Caudate nucleus (tissue), 63 donors: ENCODE measurements at places on chromosomes 1 and 21.

GRCh38 chr1:212218911-212219310 lies 66.3 kb upstream of the PPP2R5A start:
- DNase-seq, result no peak

- no peak for DNase-seq
These were observed 27.0 kb upstream of the NPL start for GRCh38 chr1:182762536-182762935.

DNA sequence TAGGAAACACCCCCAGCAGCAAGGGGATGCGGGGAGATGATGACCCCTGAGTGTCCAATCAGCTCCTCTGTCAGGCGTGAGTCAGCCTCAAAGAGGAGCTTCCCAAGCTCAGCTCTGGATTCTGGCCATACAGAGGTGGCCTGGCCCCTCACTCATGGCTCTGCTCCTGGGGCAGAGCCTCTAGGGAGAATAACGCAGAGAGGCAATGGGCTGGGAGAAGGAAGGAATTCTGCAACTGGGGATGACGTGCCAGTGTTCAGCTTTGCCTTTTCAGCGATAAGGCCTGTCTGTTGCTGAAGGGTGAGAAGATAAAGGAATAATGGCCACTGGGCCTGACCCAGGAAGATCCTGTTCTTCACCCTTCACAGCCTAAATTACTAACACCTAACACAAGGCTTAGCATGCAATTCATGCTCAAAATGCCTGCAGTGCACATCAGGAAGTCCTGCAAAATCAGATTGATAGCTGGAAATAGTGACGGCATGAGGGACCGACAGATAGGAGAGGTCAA lies 92.2 kb downstream of the TBX19 start:
- DNase-seq, result no peak

GRCh38 chr1:161094481-161094880 lies 3.7 kb upstream of the KLHDC9 start:
- no peak for DNase-seq

GRCh38 chr1:106523497-106523896 lies 533.0 kb upstream of the PRMT6 start:
- no peak for DNase-seq

DNA sequence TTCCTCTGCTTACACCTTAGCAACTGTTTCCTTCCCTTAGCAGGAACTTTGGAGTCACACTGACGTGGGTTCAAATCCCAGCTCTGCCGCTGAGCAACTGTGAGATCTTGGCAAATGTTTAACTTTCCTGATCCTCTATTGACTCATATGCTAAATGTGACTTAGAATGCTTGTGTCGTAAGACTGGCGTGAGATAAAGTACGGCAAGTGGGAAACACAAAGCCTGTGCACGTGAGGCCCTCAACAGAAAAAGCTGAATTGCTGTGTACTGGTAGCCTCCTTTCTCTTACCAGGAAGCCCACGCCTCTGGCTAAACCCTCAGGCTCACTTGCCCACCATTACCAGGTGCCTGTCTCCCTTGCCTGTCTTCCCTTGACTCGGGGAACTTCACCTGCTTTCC lies 135.4 kb upstream of the TNR start:
- no peak for DNase-seq

GRCh38 chr1:102500758-102501157 lies 504.0 kb upstream of the OLFM3 start:
- DNase-seq, result no peak

DNA sequence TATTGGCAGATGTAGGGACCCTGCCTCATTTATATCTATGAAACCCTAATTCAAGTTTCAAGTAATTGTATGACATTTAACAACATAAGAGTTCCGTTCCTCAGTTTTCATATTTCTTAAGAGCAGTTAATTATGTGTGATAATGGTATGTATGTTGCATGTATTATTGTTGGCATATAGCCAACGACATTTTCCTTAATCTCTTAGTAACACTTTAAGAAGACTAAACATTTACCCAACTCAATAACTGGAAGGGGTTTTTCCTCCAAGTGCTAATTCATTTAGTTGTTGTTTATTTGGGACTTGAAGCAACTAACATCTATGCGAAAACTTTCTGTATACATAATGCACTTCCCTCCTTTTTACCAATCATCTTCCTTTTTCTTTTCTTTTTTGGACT lies 1.5 kb upstream of the RALGPS2 start:
- no peak for DNase-seq

DNA sequence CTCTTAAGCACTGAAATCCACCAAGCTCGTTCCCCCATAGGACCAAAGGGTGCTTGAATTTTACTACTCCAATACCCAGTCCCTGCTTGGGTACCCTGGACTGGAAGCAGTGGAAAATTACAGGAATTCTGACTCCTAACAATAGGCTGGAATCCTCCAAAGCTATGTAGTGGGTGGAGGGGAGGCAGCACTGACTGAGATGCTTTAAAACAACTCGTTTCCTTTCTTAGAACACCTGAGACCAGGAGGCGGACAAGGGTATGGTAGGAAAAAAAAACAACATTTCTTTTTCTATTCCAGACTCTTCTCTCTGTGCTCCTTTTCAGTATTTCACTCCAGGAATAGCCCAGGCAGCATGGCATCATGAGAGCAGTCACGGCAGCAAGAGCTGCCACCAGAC lies 2.3 kb downstream of the PEF1 start:
- DNase-seq, result no peak

GRCh38 chr21:33430858-33431257 lies 27.6 kb downstream of the IFNGR2 start:
- DNase-seq, result no peak

DNA sequence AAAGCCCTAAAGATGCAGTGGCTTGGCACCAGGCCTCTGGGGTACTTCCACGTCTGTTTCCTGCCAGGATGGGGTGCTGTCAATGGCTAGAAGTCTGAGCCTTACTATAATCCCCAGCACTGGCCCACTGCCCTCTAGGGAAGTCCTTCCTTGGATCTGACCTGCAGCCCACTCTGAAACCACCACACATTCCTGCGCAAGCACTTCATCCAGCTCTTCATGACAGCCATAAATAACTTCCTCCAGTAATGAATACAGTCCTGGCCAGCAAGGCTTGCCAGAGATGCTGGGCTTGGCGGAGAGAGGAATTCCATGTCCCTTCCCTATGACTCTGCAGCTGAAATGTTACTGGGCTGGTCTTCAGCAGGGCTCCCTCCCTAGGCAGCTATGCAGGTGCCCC lies 32.6 kb downstream of the ALPL start:
- no peak for DNase-seq

- DNase-seq, result no peak
These were observed 43.3 kb upstream of the LPAR3 start for GRCh38 chr1:84936116-84936810.
